ENCODE measurements at places on chromosomes 3 and 15. TPM values are rescaled to one million over a fixed set of nuclear protein-coding genes. Genes with fewer than 3 reads are reported as not detected.

- H3K27me3 ChIP-seq, result no peaks in the 10 kb centered on the region
- no peak for DNase-seq
- H3K4me1 ChIP-seq, result no peaks in the 10 kb centered on the region
- no peak overlapping the region for H3K27ac ChIP-seq
- H3K36me3 ChIP-seq, result no peaks in the 10 kb centered on the region
- H3K4me3 ChIP-seq, result no peak overlapping the region
Measured at GRCh38 chr3:28553175-28553574, 204.6 kb upstream of the AZI2 start.

DNA sequence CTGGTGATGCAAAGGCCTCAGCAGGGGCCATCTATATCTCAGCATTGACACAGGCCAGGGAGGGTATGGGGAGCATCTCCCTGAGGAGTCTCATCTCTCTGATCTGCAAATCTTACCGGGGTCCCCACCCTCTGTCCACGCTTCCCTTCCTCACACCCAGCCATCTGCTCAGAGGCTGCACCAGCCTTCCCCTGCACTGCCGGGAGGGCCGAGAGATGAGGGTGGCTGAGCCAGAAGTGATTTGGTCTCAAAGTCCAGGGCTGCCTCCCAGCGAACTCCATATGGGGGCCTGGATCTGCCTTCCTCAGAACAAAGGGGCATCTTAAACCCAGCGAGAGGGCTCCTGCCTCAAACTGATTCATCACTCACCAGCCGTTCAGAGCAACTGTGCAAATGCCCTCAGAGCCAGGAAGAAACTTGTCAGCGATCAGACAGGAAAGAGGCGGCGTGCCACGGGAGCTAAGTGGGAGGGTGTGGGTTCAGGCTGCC, 4.6 kb downstream of the IGDCC3 start:
- H3K27ac ChIP-seq, result no peak overlapping the region
- no peak overlapping the region for H3K4me3 ChIP-seq
- no peaks in the 10 kb centered on the region for H3K36me3 ChIP-seq

- no peaks in the 10 kb centered on the region for H3K36me3 ChIP-seq
- no peaks in the 10 kb centered on the region for H3K27me3 ChIP-seq
- H3K27ac ChIP-seq, result no peak overlapping the region
- no peak overlapping the region for H3K4me3 ChIP-seq
- no peaks in the 10 kb centered on the region for H3K4me1 ChIP-seq
Measured at GRCh38 chr3:139979991-139980390, 45.0 kb downstream of the CLSTN2 start.

- no peak overlapping the region for H3K27ac ChIP-seq
- no peak overlapping the region for H3K4me3 ChIP-seq
- no peaks in the 10 kb centered on the region for H3K4me1 ChIP-seq
Measured at GRCh38 chr3:30749230-30749629, 142.8 kb downstream of the TGFBR2 start.

DNA sequence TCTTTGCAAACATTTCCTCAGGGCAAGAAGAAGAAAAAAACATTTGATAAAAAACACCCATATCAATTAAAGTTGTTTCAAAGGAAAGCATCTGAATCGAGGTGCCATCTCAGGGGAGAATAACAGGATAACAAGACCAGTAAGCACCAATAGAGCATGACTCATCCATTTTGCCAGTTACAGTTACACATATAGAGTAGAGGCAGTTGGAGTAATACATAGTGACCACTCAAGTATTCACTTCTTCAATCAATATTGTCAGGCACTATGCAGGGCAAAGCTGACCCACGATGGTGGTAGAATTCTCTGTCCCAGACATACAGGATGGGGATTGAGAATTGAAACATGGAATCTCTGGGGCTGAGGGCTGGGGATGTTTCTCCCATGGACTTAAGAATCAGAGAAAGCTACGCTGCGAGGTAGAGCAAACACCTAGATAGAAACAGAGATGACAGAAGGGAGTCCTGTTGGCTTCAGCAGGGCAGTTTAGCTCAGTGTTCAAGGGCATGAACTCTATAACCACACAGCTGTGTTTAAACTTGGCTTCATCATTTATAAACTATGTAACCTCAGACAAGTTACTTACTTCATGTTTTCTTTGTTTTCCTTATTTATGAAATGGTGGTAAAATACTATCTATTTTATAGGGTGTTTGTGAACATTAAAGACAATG, 186.4 kb upstream of the NANOGP8 start:
- no peak for DNase-seq
- no peaks in the 10 kb centered on the region for H3K4me1 ChIP-seq
- no peak overlapping the region for H3K27ac ChIP-seq
- H3K27me3 ChIP-seq, result no peaks in the 10 kb centered on the region

GRCh38 chr15:52050416-52050815, 31.4 kb downstream of the MAPK6 start:
- no peaks in the 10 kb centered on the region for H3K27me3 ChIP-seq
- H3K4me1 ChIP-seq, result no peaks in the 10 kb centered on the region
- H3K36me3 ChIP-seq, result no peaks in the 10 kb centered on the region
- no peak for DNase-seq

DNA sequence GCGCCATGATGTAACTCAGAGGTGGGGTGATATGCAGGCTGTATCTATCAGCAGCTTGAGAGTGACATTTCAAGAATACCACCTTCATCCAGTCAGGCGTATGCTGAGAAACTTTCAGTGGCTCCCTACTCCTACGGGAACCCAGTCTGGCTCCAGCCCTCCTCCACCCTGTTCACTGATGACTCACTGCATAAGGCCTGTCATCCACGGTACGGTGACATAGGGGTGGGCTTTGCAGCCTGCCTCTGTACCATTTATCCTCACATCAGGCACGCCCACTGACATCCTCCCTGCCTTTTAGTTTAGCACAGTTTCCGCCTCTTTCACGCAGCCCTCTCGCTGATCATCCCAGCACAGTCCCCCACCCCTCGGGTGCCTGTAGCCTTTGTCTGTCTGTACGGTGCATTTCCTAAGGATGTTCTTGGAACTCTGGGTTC, 11.7 kb downstream of the PXYLP1 start:
- no peaks in the 10 kb centered on the region for H3K36me3 ChIP-seq
- peaks cover 31% of the 10 kb centered on the region for H3K4me1 ChIP-seq
- H3K27me3 ChIP-seq, result no peaks in the 10 kb centered on the region

GRCh38 chr15:26739791-26740190, 33.1 kb downstream of the GABRB3 start:
- no peak overlapping the region for H3K4me3 ChIP-seq
- H3K27ac ChIP-seq, result no peak overlapping the region
- DNase-seq, result no peak
- no peaks in the 10 kb centered on the region for H3K36me3 ChIP-seq

GRCh38 chr3:172199850-172200369, 160.5 kb downstream of the FNDC3B start:
- DNase-seq, result no peak
- H3K27me3 ChIP-seq, result no peaks in the 10 kb centered on the region
- no peaks in the 10 kb centered on the region for H3K36me3 ChIP-seq
- no peak overlapping the region for H3K27ac ChIP-seq
- peaks cover 59% of the 10 kb centered on the region for H3K4me1 ChIP-seq
- no peak overlapping the region for H3K4me3 ChIP-seq

DNA sequence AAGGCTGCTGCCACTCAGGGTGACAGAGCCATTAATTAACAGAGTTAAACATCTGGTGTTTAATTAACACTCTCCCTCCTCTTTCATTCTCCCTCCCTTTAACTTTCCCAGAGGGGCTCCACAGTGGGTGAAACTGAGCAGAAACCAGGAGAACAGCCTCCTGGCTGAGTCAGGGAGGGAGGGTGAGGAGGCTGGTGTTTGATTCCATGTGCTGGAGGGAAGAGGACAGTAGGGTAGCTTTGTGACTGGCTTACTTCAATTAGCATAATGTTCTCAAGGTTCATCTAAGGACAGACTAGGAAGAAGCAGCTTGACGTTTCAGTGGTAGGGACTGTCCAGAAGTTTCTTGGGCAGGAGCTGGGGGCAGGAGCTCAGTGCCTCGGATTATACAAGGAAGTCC, 62.8 kb downstream of the SEMA5B start:
- H3K4me1 ChIP-seq, result no peaks in the 10 kb centered on the region
- H3K36me3 ChIP-seq, result no peaks in the 10 kb centered on the region

GRCh38 chr3:196287090-196287439, 461 bp downstream of the PCYT1A start:
- DNase-seq, result peak; percentile 30
- H3K36me3 ChIP-seq, result no peaks in the 10 kb centered on the region
- H3K27me3 ChIP-seq, result no peaks in the 10 kb centered on the region

GRCh38 chr3:158434412-158435038, 136.5 kb upstream of the MLF1 start:
- no peak overlapping the region for H3K4me3 ChIP-seq
- no peaks in the 10 kb centered on the region for H3K36me3 ChIP-seq
- DNase-seq, result peak; percentile 63
- peaks cover 7% of the 10 kb centered on the region for H3K4me1 ChIP-seq
- no peaks in the 10 kb centered on the region for H3K27me3 ChIP-seq

- H3K4me3 ChIP-seq, result no peak overlapping the region
- no peak for DNase-seq
- H3K27me3 ChIP-seq, result no peaks in the 10 kb centered on the region
- no peaks in the 10 kb centered on the region for H3K4me1 ChIP-seq
- peaks cover 8% of the 10 kb centered on the region for H3K36me3 ChIP-seq
Measured at GRCh38 chr15:65100442-65100841, 14.6 kb downstream of the UBAP1L start.

GRCh38 chr3:18376682-18377081, 48.5 kb downstream of the SATB1 start:
- H3K4me1 ChIP-seq, result no peaks in the 10 kb centered on the region
- H3K27ac ChIP-seq, result no peak overlapping the region
- peaks cover 4% of the 10 kb centered on the region for H3K36me3 ChIP-seq
- H3K4me3 ChIP-seq, result no peak overlapping the region

- H3K4me1 ChIP-seq, result peaks cover 29% of the 10 kb centered on the region
- H3K27ac ChIP-seq, result peak overlapping the region; percentile 56
- DNase-seq, result no peak
- H3K4me3 ChIP-seq, result peak overlapping the region; percentile 83
- H3K36me3 ChIP-seq, result no peaks in the 10 kb centered on the region
- H3K27me3 ChIP-seq, result no peaks in the 10 kb centered on the region
Measured at GRCh38 chr3:135966271-135966961, 888 bp downstream of the PPP2R3A start.

GRCh38 chr3:126349071-126349470, 8.1 kb downstream of the KLF15 start:
- H3K4me1 ChIP-seq, result peaks cover 88% of the 10 kb centered on the region
- H3K36me3 ChIP-seq, result peaks cover 4% of the 10 kb centered on the region
- H3K27ac ChIP-seq, result no peak overlapping the region
- DNase-seq, result peak; percentile 1

DNA sequence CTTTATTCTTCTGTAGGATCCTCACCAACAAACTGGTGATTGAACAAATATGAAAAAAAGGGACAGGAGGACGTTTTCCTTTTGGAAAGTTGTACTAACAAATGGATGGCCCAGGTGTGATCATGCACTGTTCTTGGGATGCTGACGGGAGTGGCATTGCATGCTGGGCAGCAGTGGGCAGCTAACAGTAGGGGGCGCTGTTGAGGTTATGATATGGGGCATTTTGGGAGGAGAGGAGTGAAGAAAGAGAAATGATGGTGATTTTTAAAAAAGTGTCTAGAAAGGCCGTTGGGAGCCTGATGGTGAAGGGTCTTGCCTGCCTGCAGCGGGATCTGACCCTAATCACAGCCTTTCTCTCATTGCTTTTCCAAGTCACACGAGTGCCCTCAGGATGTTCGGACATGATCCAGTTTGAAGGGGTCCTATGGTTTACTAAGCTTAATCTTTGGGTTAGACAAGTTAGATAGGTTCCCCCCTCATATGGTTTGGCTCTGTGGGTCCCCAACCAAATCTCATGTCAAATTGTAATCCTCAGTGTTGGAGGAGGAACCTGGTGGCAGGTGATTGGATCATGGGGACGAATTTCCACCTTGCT, 46.2 kb upstream of the PRTG start:
- DNase-seq, result no peak
- H3K4me3 ChIP-seq, result no peak overlapping the region
- H3K27me3 ChIP-seq, result no peaks in the 10 kb centered on the region
- no peaks in the 10 kb centered on the region for H3K4me1 ChIP-seq

DNA sequence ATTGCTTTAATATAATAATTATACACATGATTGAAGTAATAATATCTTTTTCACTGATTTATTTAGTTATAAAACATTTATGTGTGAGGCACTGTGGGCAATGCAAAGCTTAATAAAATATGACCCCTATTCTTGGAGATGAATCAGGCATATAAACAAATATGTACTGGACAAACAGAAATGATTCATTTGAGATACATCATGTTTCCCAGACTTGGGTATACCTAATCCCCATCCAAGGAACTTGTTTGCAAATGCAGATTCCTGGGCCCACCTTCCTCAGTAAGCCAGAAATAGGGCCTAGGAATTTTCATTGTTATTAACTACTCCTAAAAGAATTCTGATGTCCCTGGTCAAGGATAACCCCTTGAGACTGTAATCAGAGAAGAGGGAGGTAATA, 184.2 kb downstream of the CHL1 start:
- H3K4me1 ChIP-seq, result no peaks in the 10 kb centered on the region
- DNase-seq, result no peak
- no peak overlapping the region for H3K27ac ChIP-seq
- no peaks in the 10 kb centered on the region for H3K27me3 ChIP-seq
- H3K36me3 ChIP-seq, result no peaks in the 10 kb centered on the region
- H3K4me3 ChIP-seq, result no peak overlapping the region

DNA sequence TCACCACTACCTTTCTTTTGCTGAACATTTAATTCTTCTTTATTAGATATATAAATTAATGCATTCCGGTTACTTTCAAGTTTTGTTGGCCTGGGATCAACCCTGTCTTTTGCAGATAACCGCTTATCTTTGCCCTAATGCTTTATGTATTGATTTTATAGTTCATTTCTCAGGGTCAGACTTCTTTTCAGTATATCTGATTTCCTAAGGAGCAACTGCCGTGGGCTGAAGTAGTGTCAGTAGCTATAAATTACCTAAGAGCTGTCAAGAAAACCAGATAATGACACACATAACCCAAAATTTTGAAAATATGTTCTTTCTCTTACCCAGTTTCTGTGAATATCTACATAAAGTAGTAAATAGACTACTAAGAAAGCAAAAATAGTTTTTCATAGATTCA, 38.0 kb downstream of the COL6A5 start:
- no peak overlapping the region for H3K4me3 ChIP-seq
- H3K4me1 ChIP-seq, result no peaks in the 10 kb centered on the region
- DNase-seq, result no peak
- H3K27ac ChIP-seq, result no peak overlapping the region

- H3K27ac ChIP-seq, result no peak overlapping the region
- no peaks in the 10 kb centered on the region for H3K36me3 ChIP-seq
- H3K4me3 ChIP-seq, result no peak overlapping the region
- no peaks in the 10 kb centered on the region for H3K27me3 ChIP-seq
Measured at GRCh38 chr3:177946936-177947335, 589.3 kb upstream of the KCNMB2 start.

- no peak overlapping the region for H3K4me3 ChIP-seq
- H3K36me3 ChIP-seq, result no peaks in the 10 kb centered on the region
- H3K27ac ChIP-seq, result no peak overlapping the region
- H3K27me3 ChIP-seq, result no peaks in the 10 kb centered on the region
- no peak for DNase-seq
- H3K4me1 ChIP-seq, result no peaks in the 10 kb centered on the region
Measured at GRCh38 chr15:67479781-67480505, 41.0 kb upstream of the C15orf61 start.

GRCh38 chr3:25785826-25786225, 2.6 kb upstream of the NGLY1 start:
- no peak overlapping the region for H3K4me3 ChIP-seq
- H3K27ac ChIP-seq, result no peak overlapping the region
- H3K4me1 ChIP-seq, result peaks cover 52% of the 10 kb centered on the region

Gene C3orf20
- total RNA-seq, result not detected

Gene KLF15
- 37.4 TPM for total RNA-seq

Gene ZNF774
- total RNA-seq, result 9.6 TPM

Gene AGTR1
- total RNA-seq, result 4.4 TPM

Gene GOLGA8M
- not detected for total RNA-seq

Gene SIN3A
- total RNA-seq, result 23.1 TPM

Gene MORC1
- total RNA-seq, result not detected

Gene ALDH1A3
- total RNA-seq, result 33.9 TPM

All from body of pancreas (tissue), 4 donors.